KBM-7 (cell line): ENCODE measurements at places on chromosomes 6 and 20.

GRCh38 chr6:41587131-41587879, 41.1 kb downstream of the FOXP4 start:
- DNase-seq = no peak

- DNase-seq = no peak
Measured at GRCh38 chr6:145603991-145604390, 131.3 kb downstream of the EPM2A start.

GRCh38 chr6:503610-504362, 112.2 kb downstream of the IRF4 start:
- DNase-seq = no peak

DNA sequence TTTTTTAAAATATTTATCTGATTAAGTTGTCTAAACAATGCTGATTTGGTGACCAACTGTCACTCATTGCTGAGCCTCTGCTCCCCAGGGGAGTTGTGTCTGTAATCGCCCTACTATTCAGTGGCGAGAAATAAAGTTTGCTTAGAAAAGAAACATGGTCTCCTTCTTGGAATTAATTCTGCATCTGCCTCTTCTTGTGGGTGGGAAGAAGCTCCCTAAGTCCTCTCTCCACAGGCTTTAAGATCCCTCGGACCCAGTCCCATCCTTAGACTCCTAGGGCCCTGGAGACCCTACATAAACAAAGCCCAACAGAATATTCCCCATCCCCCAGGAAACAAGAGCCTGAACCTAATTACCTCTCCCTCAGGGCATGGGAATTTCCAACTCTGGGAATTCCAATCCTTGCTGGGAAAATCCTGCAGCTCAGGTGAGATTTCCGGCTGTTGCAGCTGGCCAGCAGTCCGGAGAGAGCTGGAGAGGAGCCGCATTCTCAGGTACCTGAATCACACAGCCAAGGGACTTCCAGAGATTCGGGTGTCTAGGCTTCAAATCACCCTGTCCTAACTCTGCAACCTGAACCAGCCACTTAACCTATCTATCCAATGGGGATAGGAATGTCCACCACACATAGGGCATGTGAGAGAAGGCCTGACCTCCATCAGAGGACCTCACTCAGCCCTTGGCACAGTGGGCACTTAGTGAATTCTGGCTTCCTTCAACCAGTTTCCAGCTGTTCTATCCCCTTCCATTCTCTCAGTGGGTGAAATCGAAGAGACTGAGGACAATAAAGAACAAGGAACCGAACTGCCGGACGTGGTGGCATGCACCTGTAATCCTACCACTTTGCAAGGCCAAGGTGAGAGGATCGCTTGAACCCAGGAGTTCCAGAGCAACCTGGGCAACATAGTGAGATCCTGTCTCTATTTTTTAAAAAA, 3.1 kb downstream of the TNF start:
- DNase-seq = no peak

GRCh38 chr6:29547573-29547972, 12.0 kb downstream of the UBD start:
- DNase-seq = no peak

DNA sequence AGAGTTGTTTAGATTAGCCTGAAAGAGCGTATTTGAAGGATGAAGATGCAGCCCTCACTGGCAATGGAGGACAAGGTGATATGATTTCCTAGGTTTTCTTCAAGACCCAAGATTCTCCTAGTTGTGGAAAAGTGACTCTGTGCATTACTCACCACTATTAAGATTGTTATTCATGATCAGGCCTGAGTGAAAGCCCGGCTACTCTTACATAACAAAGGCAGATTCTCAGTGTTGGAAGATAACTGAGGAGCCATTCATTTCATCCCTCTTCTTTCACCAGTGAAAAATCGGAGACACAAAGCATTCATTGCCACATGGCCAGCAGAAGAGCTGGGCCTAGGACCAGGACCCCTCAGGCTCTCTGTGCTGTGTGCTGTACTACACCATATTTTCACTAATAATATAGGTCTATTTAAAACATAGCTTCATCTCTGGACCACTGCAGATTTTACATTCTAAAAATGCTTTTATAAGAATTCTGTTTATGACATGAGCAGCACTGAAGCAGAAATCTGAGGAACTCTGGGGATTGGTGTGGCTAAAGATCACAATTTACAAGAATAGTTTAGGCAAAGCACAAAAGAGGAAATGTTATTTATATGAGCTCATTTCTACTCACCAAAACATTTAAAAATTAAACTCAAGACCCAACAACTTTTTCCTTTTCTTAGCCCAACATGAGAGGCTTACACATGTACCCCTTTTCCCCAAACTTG, 181.9 kb upstream of the CCN2 start:
- DNase-seq = no peak

DNA sequence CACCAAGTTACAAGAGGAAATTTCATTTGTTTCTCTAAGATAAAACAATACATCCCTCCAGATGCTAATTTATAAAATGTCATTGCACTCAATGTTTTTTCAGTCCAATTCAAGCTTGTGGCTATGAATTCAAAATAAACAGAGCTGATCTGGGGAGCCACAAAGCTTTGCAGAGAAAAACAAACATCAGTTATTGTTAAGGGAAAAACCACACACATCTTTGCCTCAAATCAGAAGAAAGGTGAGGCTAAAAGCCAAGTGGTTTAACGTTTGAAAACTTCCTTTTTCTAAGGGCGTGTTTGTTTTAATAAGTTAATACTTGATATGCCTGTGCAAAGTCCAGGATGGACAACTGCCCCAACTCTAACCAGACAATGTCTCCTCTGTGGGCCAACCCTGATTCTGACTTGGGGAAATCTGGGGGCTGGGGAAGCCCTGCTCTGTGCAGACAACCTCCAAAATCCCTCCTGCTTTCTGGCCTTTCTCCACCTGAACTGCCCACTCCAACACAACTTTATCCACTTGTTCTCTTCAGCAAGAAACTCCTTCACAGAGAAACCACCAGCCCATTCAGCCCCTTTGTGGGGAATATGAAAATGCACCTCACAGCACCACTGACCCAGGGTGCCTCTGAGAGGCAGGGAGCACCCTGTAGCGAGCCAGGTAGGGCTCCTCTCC, 44.6 kb upstream of the NT5E start:
- DNase-seq = no peak

DNA sequence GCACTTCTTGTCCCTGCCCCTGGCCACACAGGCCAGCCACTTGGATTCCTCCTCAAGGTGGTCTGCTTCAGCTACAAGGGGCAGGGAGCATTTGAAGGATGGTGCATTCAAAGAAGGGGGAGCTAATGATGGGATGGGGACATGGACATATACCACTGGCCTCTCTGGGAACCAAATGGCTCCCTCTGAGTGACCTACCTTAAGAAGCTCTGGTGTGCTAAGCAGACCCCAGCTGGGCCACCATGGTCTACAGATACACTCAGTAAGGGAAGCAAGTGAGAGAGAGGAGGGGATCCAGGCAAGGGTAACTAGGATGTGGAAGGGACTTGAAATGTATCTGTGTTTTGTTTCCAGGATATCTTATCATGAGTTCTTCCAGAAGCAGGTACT, 62.4 kb downstream of the TTI1 start:
- no peak for DNase-seq

- DNase-seq = no peak
Measured at GRCh38 chr6:137919837-137920730, 53.0 kb downstream of the TNFAIP3 start.

GRCh38 chr6:108502832-108503231, 57.9 kb upstream of the FOXO3 start:
- DNase-seq = peak; percentile 82
